Cardiac septum (tissue), 1 donor: ENCODE measurements at places on chromosomes 7 and 10. TPM values are rescaled to one million over a fixed set of nuclear protein-coding genes. Genes with fewer than 3 reads are reported as not detected.

GRCh38 chr10:17820943-17821342 is 11.8 kb downstream of the MRC1 start:
- DNase-seq = no peak

LIPM gene
- total RNA-seq = not detected

GRCh38 chr7:130695840-130696239 is 9.5 kb upstream of the TSGA13 start:
- DNase-seq = no peak

CYP3A5 gene
- total RNA-seq = 0.13 TPM

ZCCHC24 gene
- 56.6 TPM for total RNA-seq

- no peak for DNase-seq
These were observed 114.1 kb upstream of the RPA3 start for GRCh38 chr7:7832518-7832917.

DNA sequence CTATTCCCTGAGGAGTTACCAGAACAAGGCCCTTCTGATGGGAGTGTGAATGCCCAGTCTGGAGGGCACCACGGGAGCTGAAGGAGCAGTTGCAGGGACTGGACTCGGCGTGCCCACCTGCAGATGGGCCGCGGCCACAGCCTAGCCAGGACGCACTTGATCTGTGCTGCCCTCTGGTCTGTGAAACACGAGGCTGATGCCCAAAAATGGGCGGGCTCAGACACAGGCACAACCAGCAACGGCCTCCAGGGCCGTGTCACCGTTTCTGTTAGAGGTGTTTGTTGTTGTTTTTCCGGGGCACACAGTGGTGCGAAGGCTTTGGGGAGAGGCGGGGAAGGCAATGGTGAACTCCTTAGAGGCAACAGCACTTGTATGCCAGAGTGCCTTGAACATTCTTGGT is 235.8 kb downstream of the DNAJB6 start:
- DNase-seq = no peak

GRCh38 chr10:68196701-68197100 is 35.2 kb downstream of the ATOH7 start:
- no peak for DNase-seq

ARL4A gene
- total RNA-seq = 17.7 TPM

- DNase-seq = no peak
These were observed 43.4 kb upstream of the ITGB8 start for GRCh38 chr7:20287317-20287716.

CALCR gene
- total RNA-seq = not detected

- no peak for DNase-seq
These were observed 193.2 kb downstream of the MYOF start for GRCh38 chr10:93288679-93289634.

RPEL1 gene
- total RNA-seq = not detected

GRCh38 chr7:77327067-77327931 is 88.8 kb downstream of the GSAP start:
- no peak for DNase-seq

FRAT1 gene
- 1.6 TPM for total RNA-seq

DNA sequence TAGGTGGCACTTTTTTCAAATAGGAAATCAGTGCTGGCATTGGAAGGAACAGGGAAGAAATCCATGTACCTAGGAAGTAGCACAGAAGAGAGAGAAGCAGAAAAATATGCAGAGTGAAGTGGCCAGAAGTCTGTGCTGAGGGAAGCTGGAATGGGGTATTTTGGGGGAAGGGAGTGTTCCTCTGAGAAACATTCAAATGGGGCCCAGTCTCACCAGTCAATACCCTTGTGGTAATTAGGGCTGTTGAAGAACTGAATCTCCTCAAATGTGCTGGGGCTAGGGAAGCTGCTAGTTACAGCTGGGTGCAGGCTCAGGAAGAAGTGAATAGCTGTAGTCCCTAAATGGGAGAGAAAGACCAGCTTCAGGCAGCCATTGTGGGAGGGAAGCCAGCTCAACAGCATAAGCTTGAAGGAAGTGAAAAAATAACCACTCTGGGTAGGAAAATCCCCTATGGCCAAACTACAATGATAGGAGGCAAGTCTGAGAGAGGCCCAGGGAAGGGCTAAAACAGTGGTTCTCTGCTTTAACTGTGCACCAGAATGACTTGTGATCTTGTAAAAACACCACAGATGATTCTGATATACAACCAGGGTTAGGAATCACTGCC is 7.6 kb downstream of the NDST2 start:
- DNase-seq = no peak

GRCh38 chr10:119640875-119641526 is 10.2 kb upstream of the BAG3 start:
- DNase-seq = no peak

HMX2 gene
- not detected for total RNA-seq

DNA sequence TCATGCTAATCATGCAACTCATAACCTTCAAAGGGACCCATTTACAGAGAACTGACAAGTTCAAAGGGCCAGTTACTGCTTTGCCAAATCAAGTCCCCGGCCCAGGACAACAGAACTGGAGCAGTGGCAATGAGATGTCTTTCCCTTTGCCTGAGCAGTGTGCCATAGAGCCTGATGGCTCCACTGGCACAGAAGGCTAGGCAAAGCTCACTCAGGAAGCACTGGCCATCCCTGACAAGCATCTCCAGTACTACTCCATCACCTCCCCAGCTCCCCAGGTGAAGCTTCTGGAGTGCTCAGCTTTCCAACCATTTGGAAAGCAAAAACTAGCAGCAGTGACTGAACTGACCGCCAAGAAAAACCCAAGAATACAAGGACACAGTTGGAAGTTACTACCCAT is 108.3 kb downstream of the SGMS1 start:
- no peak for DNase-seq

- no peak for DNase-seq
These were observed 3.4 kb upstream of the SAMD8 start for GRCh38 chr10:75107756-75108683.

NKX2-3 gene
- total RNA-seq = not detected

GRCh38 chr10:77387247-77387646 is 250.4 kb downstream of the KCNMA1 start:
- no peak for DNase-seq

- peak; percentile 64 for DNase-seq
These were observed 102.5 kb downstream of the ACTR3B start for GRCh38 chr7:152862006-152862405.

CH25H gene
- 1.00 TPM for total RNA-seq

ARPC1B gene
- 40.4 TPM for total RNA-seq

DNA sequence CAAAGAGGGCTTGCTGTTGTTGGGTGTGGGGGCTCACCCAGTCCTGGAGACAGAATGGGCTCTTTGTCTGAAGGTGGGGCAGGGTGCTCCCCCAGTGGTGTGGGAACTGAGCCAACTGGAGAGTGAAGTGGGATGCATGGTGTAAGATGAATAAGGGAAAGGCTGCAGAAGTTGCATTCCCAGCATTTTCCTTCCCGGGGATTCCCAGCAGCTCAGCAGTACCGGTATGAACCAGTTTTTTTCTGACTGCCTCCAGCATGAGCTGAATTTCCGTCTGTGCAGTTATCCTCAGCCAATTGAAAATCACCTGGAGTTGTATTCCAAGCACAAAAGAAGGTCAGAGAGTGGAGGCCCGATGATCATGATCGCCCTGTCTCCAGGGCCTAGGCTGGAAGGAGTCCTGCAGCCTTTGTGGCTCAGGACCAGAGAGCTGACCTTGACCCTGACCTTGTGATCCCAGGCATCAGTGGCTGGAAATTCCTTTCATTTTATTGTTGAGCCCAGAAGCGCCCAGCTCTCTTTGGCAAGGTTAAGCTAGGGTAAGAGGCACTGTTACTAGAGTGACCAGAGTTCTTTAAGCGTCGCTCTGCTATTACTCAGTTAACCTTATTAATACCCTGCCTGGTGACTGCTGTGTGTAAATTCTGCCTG is 33.4 kb downstream of the OGDH start:
- DNase-seq = no peak

ACTR1A gene
- total RNA-seq = 123 TPM

DNA sequence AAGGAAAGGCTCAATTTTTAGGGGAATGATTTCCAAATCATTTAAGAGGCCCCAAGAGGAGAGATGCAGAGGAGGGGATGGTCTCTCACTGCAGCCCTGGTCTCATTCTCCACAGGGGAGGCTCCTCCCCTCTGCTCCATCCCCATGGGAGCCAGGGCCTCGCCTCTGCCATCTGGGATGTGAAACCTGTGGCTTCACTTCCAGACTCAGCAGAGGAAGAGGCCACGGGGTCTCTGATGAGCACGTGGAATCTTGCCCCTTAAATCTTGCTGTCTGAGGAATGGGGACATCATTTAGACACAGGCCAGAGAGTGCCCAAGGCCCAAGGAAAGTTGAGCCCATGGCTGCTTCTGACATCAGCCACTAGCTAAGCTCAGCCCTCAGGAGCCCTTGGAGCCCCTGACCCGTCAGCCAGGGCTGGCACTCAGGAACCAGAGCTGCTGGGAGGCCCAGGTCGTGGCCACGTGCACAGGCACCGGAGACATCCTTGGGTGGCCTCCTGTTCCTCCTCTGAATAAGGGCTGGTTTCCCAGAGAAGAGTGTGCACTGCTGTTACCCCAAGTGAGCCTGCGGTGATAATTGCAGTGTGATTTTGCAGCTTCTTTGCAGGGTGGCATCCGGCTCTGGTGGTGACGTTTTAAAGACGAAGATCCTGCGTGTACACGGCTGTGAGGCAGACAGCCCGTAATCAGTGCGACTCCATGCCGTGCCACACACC is 50.5 kb downstream of the VIPR2 start:
- peak; percentile 74 for DNase-seq

- no peak for DNase-seq
These were observed 25.6 kb downstream of the BLVRA start for GRCh38 chr7:43784030-43784584.

GRCh38 chr7:1007901-1008300 is 24.9 kb downstream of the CYP2W1 start:
- no peak for DNase-seq

HOXA11 gene
- not detected for total RNA-seq

DNA sequence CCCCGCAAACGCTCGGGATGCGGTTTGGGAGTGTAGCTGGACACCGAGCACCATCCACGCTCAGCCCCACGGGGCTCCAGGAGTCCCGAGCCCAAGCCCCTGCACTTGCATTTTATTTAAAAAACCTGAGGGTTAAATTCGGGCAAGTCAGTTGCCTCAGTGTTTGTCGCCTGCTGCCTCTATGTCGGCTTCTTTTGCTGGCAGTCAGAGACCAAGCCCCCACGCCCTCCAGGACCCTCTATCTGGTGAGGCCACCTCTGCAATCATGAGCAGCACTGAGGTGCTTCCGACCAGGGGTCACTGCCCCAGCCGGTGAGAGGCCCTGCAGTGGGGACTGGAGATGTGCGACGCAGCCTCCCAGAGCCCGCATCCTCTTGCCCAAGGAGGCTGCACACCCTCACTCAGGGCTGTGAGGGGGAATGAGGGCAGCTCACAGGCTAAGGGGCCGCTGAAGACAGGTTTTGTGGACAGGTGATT is 13.3 kb upstream of the ZNF273 start:
- DNase-seq = no peak

DNA sequence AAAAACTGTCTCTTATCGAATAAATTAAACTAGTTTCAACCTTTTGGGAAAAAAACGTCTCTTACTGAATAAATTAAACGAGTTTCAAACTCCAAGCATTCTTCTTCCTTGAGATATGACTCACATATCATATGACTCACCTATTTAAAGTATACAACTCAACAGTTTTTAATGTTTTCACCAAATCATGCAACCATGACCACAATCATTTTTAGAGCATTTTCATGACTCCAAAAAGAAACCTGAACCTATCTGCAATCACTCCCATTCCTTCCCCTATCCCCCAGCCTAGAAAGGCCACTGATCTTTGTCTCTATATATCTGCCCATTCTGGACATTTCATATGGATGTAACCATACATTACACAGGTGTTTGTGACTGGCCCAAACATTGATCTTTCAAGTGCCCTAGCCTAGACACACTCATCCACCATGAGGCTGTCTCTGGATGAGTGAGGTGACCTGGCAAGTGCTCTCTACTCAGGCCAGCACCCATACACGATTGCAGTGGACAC is 115.3 kb downstream of the PIP4K2A start:
- no peak for DNase-seq

PLAU gene
- 15.3 TPM for total RNA-seq

DNA sequence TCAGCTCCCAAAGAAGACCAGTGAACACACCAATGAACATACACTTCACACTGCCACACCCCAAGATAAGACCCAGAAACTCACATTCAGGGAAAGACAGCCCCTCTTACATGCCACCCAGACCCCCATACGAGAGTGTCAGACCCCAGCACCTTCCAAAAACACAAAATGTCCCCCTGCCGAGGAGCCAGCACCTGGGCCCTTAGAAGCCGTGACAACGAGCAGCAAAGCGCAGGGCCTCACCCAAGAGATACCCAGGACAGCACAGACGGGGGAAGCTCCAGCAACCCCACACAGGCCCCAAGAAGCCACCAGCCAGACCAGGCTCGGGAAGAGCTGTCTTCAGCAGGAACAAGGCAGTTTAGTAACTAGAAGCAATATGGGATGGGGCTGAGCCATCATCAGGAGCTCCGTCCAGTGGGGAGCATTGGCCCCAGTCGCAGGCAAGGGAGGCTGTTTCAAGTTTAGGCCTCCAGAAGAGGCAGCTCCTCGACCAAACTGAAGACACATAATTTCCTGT is 243.6 kb downstream of the PTPRN2 start:
- peak; percentile 35 for DNase-seq

GRCh38 chr7:1331561-1332467 is 99.1 kb downstream of the UNCX start:
- DNase-seq = no peak

DNA sequence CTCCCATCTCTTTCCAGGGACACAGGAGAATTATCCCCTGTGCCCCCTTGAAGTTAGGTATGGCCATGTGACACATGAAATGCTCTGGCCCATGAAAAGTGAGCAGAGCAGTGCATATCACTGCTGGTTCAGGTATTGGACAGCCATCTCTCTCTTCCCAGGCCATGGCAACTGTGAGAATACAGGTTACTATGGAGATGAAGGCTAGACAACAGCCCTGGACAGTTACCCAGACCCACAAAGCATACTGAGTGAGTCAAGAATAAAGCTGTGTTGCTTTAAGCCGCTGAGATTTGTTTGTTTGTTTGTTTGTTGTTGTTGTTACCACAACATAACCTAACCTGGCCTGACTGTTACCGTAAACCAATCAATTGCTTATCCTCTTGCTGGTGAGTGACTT is 722.3 kb downstream of the KCNMA1 start:
- no peak for DNase-seq

DNA sequence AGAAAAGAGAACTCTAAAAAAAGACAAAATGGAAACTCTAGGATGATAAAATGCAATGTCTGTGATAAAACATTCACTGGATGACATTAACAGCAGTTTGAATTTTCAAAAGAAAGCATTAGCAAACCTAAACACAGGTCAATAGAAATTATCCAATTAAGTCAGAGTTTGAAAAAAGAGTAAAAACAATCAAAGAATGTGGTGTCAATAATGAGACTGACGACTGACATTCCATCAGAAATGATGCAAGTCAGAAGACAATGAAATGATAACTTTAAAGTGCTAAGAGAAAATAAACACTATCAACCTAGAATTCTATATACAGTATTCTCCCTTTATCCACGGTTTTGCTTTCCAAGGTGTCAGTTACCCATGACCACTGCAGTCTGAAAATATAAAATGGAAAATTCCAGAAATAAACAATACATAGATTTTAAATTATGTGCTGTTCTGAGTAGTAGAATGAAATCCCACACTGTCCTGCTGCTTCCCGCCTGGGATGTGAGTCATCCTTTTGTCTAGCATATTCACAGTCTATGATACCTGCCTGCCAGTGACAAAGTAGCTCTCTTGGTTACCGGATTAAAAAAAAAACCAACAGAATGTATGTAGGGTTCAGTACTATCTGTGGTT is 38.3 kb upstream of the SFMBT2 start:
- DNase-seq = no peak

ADARB2 gene
- total RNA-seq = not detected

NAT16 gene
- total RNA-seq = not detected

NUTM2D gene
- 3.0 TPM for total RNA-seq

GRCh38 chr7:2922348-2922691 is 78.2 kb upstream of the GNA12 start:
- no peak for DNase-seq
